ENCODE measurements at places on chromosomes 12 and 14.

DNA sequence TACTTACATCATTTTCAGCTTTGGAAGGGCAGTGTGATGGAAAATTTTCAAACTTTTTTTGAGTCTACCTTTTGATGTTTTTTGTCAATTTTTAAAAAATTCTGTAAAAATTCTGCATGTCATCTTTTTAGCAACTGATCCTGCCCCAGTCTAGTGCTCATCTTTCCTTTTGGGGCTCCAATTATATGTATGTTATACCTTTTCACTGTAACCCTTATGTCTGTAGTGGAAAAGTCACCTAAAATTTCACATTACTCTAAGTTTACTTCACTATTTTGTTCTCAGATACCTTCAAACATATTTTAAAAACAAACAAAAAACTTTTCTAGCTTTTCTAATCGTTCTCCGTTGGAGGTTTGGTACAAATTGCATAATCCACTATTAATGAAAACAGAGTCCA, 32.5 kb upstream of the MYRFL start:
- no peak for DNase-seq

DNA sequence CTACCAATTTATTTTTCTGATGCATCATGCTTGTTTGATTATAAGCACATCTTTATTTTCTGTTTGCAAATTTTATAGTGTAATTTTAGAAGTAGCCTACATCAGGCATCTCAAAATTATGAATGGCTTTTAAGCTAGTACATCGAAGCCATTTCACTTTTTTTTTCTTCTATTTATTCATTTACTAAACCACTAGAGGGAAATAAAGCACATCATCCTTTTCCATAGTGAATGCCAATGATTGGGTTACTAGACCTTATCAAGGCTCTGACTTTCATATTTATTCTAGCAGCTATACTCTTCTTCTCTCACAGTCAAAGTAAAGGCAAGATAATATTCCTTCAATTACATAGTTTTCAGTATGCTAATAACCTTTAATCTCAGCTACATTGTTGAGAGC, 736.4 kb upstream of the LRFN5 start:
- no peak for DNase-seq

- DNase-seq: peak; percentile 33
These were observed 57.8 kb upstream of the VRK1 start for GRCh38 chr14:96739200-96739910.

DNA sequence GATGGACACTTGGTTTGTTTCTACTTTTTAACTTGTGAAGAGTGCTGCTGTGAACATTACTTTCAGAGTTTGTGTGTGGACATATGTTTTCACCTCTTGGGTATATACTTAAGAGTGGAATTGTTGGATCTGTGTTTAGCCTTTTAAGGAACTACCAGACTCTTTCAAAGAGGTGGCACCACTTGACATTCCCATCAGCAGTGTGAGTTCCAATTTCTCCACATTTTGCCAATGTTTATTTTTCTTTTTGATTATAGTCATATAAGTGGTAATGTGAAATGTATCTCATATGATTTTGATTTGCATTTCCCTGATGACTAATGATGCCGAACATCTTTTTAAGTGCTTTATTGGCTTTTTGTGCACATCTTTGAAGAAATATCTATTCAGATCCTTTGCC, 44.8 kb downstream of the ARHGAP5 start:
- DNase-seq: no peak

- peak; percentile 52 for DNase-seq
These were observed 150.1 kb downstream of the EGLN3 start for GRCh38 chr14:33800735-33801163.

- no peak for DNase-seq
These were observed 5.9 kb downstream of the KLHL33 start for GRCh38 chr14:20429801-20430669.

DNA sequence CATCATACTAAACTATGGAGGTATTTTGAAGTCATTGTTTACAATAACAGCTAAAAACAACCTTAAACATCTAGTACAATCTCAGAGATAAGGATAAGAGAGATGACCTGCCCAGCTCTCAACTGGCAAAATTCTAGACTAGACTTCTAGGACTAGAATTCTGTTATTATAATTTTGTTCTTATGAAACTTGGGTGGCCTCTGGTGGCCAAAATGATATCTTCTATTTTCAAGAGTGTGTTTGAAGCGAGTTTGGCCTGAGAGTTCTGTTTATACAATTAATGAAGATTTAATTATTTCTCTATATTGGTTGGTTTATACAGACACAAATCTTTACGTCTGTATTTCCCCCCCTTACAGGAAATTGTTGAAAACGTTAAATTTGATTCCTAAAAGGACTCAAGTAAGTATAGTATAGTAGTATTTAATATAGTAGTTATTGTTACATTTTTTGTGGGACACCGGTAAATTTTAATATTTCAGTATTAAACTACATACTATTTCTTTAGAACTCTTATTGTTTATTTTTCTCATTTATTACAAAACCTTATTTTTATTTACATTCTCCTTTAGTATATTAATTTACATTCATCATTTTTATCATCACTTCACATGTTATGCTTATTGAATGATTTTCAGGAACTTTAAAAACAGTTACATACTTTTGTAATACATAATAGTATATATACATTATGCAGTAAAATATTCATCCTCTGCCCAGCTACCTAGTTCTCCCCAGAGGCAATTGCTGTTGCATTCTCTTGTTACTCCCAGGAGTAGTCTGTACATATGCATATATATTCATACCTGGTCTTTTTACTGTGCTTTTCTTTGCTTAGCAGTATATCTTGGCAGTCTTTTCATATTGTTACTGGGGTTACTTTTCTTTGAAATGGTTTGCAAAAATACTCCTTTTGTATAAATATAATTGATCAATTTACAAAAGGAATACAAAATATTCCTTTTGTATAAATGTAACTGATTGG, 6.6 kb downstream of the PPHLN1 start:
- peak; percentile 3 for DNase-seq

- no peak for DNase-seq
These were observed 208.4 kb downstream of the PAWR start for GRCh38 chr12:79482323-79482722.

- DNase-seq: no peak
These were observed 50.0 kb downstream of the SOX5 start for GRCh38 chr12:23899434-23899833.

GRCh38 chr12:121038861-121039668, at the start of gene OASL:
Gene OASL (minus strand): TSS chr12:121039246. CDS start chr12:121038971, 275 bp downstream.
- peak; percentile 6 for DNase-seq

- DNase-seq: no peak
These were observed 171.6 kb downstream of the SLC6A15 start for GRCh38 chr12:84741031-84741430.

GRCh38 chr12:121697093-121697698, 15.4 kb upstream of the TMEM120B start:
- peak; percentile 43 for DNase-seq

GRCh38 chr14:28901631-28902030, 135.0 kb downstream of the FOXG1 start:
- no peak for DNase-seq

GRCh38 chr12:27814411-27814810, 34.4 kb upstream of the MANSC4 start:
- no peak for DNase-seq

DNA sequence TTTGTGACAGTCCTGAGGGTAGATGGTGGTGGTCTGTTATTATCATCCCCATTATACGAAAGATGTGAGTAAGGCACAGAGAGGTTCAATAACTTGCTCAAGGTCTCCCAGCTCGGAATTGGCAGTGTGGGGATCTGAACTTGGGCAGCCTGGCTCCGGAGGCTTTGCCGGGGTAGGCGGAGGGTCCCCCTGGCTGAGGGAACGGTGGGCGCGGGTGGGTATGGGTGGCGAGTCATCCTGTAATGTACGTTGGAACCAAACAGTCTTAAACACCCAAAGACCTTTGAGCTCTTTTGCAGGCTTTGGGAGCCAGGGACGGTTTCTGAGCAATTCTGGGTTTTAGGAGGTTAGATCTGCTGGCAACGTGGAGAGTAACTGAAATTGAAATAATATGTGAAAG, 16.5 kb downstream of the SLC24A4 start:
- no peak for DNase-seq

DNA sequence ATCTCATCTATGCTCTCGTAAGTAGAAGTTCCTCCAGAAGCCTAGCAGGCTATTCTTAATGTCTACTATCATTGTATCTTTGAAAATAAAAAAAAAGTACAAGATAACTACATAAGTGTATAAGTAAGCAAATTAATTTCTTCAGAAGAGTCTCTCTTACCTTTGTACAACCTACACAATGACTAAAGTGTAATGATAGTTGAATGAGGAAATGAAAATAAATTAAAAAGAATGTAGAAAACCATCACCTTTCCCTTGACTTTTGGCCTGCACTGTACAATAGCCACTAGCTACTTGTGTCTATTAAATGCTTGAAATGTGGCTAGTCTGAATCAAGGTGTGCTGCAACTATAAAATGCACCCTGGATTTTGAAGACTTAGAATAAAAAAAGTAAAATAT, 229.9 kb upstream of the FOXN3 start:
- no peak for DNase-seq

DNA sequence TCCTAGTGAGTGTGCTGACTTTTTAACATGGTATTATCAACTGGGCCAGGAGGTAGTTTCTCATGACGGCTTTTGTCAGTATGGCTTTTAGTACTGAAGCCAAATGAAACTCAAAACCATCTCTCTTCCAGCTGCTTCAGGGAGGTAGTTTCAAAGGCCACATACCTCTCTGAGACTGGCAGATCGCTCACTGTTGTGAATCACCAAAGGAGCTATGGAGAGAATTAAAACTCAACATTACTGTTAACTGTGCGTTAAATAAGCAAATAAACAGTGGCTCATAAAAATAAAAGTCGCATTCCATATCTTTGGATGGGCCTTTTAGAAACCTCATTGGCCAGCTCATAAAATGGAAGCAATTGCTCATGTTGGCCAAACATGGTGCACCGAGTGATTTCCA, 141.1 kb downstream of the HMGA2 start:
- DNase-seq: no peak

DNA sequence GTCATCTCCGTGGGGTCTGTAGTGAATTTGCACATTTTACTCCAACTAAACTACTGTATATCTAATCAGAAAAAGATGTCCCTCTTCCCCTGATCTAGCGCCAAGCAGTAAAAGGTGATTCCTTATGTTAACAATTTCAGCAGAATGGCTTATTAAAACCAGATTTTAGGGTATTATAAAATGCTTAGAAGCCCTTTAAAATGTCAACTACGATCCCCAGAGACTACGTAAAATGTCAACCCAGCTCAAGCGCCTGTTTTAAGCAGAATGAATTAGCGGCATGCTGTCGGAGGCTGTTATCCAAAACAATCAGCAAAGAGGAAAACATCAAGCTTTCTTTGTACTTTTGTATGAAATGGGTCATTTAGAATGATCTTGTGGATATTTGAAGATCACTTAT, 408.9 kb downstream of the SOX5 start:
- DNase-seq: no peak

DNA sequence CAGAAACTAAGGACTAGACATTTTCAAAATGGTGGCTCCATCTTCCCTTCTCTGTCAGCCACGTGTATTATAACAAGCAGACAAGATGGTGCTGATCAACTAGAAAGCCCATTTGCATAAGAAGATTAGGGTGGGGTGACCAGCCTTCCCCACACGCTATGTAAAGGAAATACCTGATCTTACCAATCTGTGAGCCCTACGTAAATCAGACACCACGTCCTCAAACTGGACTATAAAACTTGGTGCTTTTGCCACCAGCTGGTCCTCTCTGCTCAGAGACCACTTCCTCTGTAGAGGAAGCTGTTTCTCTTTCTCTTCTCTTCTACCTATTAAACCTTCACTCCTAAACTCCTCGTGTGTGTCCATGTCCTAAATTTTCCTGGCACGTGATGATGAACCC, 101.1 kb upstream of the PLEKHG7 start:
- no peak for DNase-seq

DNA sequence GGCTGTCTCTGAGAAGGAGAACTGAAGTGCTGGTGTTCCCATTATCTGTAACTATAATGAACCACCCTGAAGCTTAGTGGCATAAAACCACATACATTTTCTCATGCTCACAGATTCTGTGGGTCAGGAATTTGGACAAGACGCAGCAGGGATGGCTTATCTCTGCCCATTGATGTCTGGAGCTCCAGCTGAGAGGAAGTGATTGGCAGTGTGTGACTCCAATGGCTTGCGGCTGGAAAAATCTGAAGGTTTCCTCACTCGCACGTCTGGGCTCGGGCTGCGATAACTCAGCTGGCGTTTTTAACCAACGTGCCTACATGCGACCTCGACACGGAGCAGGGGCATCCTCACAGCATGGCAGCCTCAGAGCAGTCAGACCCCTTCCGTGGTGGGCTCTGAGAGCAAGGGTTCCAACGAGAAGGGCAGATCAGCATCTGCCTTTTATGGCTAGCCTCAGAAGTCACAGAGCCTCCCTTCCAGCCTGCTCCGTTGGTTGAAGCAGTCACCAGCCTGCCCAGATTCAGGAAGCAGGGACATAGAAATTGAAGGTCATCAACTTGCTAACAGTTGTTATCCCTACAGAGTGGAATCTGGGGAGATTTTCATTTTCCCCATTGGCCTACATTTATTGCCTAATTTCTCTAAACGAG, 143.3 kb upstream of the BCL2L14 start:
- no peak for DNase-seq

DNA sequence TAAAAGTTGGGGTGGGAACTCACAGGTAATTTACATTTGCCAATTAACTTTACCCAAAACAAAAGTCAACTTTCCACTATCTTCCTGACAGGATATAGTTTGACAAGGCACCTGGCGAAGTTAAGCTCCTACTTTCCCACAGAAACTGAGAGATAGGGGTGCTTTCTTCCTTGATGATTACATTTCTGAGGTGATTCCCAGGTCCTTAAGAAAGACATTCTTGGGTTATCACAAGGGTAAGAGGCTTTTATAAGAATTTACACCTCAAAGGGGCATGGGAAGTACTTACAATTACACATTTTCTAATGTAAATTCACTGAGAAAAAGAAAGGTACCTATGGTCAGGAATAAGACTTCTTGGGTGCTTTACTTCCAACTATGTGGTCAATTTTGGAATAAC, 660.9 kb upstream of the MGAT4C start:
- DNase-seq: no peak

DNA sequence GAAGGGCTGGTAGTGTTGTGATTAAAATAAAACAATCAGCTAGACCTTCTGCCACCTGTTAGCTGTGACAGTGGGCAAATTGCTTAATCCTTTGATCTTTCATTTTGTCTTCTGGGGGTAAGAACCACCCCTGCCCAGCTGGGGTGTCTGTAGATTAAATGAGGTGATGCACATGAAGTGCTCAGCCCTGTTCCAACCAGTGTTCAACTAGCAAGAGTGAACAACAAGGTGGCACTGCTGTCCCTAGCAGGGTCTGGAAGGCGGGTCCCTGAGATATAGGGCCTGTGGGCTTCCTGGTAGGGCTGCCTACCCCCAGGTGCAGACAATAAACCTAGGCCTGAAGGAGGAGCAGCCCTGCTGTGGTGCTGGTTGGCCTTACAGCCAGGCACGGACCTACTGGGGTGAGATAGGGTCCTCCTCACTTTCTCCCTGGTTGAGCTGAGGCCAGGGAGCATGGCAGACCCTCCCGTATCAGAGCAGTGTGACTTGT, 60.6 kb downstream of the ARL6IP4 start:
- no peak for DNase-seq

DNA sequence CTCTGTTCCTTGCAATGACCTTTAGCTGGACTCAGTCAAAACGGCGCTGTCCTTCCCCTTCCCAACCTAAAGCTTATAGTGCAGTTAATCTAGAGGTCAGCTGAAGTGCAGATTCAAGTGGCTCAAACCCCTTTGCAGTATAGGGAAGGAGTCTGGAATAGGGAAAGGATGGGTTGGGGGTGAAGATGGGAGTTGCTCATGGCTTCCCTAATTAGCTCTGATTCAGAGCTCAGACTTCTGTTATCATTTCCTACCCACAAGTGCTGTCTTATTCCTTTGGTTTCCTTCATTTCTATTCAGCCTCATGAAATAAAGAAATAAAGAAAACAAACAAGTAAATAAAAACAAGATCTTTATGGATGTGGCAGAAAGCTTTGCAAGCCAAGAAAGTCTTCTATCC, 264.0 kb upstream of the HMGA2 start:
- no peak for DNase-seq
